ENCODE measurements at places on chromosomes 11 and 22. TPM values are rescaled to one million over a fixed set of nuclear protein-coding genes. Genes with fewer than 3 reads are reported as not detected.

- H3K4me1 ChIP-seq = no peaks in the 10 kb centered on the region
- DNase-seq = no peak
- H3K27me3 ChIP-seq = peaks cover 7% of the 10 kb centered on the region
Observed at GRCh38 chr11:41461057-41461681, 1.7 kb upstream of the LRRC4C start.

DNA sequence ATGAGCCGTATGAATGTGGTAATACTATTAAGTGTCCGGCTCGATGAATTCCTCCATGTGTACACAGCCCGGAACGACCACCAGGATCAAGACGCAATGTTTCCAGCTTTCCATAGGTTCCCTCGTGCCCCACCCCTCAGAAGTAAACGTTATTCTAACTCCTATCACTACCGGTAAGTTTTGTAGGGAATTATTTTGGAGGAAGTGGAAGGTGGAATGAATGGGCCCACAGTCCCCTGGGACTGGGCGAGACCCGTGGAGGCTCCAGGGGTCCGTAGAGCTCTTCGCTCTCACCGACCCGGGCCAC is 720 bp upstream of the FAR1 start:
- H3K4me1 ChIP-seq = peaks cover 41% of the 10 kb centered on the region
- H3K27me3 ChIP-seq = peaks cover 15% of the 10 kb centered on the region
- H3K4me3 ChIP-seq = peak overlapping the region; percentile 76
- peak overlapping the region; percentile 84 for H3K27ac ChIP-seq

Gene HBE1
- not detected for total RNA-seq

- H3K27ac ChIP-seq = no peak overlapping the region
- H3K36me3 ChIP-seq = no peaks in the 10 kb centered on the region
- H3K27me3 ChIP-seq = no peaks in the 10 kb centered on the region
- no peak for DNase-seq
Observed at GRCh38 chr22:44869196-44869595, 116.8 kb downstream of the ARHGAP8 start.

DNA sequence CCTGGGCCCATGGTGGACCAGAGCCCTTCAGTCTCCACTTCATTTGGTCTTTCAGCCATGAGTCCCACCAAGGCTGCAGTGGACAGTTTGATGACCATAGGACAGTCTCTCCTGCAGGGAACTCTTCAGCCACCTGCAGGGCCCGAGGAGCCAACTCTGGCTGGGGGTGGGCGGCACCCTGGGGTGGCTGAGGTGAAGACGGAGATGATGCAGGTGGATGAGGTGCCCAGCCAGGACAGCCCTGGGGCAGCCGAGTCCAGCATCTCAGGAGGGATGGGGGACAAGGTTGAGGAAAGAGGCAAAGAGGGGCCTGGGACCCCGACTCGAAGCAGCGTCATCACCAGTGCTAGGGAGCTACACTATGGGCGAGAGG is 4.3 kb downstream of the ZBTB16 start:
- H3K4me3 ChIP-seq = no peak overlapping the region
- no peak for DNase-seq
- H3K27me3 ChIP-seq = peaks cover 35% of the 10 kb centered on the region
- H3K36me3 ChIP-seq = no peaks in the 10 kb centered on the region
- peaks cover 12% of the 10 kb centered on the region for H3K4me1 ChIP-seq

GRCh38 chr11:32094923-32095322 is 4.0 kb downstream of the RCN1 start:
- peaks cover 45% of the 10 kb centered on the region for H3K36me3 ChIP-seq
- no peaks in the 10 kb centered on the region for H3K27me3 ChIP-seq
- H3K4me3 ChIP-seq = no peak overlapping the region
- no peak overlapping the region for H3K27ac ChIP-seq

- H3K27ac ChIP-seq = no peak overlapping the region
- H3K36me3 ChIP-seq = no peaks in the 10 kb centered on the region
Observed at GRCh38 chr11:40287916-40288803, 1171.3 kb downstream of the LRRC4C start.

DNA sequence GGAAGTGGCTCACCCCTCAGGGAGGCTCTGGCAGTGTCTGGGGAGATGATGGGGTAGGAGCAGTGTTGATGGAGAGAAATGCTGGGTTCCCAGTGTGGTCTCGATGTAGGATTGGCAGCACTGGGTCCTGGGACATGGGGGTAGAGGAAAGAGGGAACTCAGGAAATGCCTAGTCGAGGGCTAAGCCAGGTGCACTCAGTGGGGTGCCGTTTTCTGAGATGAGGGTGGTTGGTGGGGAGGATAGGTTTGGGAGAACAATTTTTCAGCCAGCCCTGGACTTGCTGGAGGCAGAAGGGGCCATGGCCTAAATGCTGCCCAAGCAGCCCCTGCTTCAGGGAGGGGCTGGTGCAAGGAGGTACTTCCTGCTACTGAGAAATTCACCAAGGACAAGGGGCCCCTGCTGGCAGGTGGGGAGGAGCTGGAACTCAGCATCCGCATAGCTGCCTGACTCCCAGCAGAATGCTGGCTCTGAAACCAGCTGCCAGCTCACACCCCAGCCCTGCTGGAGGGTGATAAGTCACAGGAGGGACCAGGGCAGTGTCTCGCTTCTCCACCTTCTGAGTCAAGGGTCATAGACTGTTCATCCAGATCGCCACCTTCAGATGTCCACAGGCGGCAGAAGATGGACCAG is 6.0 kb downstream of the CCDC157 start:
- H3K27ac ChIP-seq = peak overlapping the region; percentile 6
- DNase-seq = no peak
- peaks cover 9% of the 10 kb centered on the region for H3K4me1 ChIP-seq
- H3K27me3 ChIP-seq = no peaks in the 10 kb centered on the region
- no peak overlapping the region for H3K4me3 ChIP-seq
- H3K36me3 ChIP-seq = no peaks in the 10 kb centered on the region
